H1 (cell line): ENCODE measurements at places on chromosomes 11 and 22. TPM values are rescaled to one million over a fixed set of nuclear protein-coding genes. Genes with fewer than 3 reads are reported as not detected.

- H3K4me3 ChIP-seq: no peak overlapping the region
- peaks cover 20% of the 10 kb centered on the region for H3K4me1 ChIP-seq
- peak overlapping the region; percentile 11; the same call in 1 of the 2 replicates for H3K27ac ChIP-seq
- no peak for DNase-seq
These were observed 141.0 kb downstream of the ARHGAP42 start for GRCh38 chr11:100827934-100828661.

- H3K4me1 ChIP-seq: no peaks in the 10 kb centered on the region
- H3K4me3 ChIP-seq: no peak overlapping the region
- no peak overlapping the region for H3K27ac ChIP-seq
- DNase-seq: no peak
- H3K36me3 ChIP-seq: peaks cover 43% of the 10 kb centered on the region
These were observed 11.9 kb downstream of the POLD3 start for GRCh38 chr11:74604311-74604710.

- DNase-seq: no peak
- H3K27me3 ChIP-seq: no peaks in the 10 kb centered on the region
- no peak overlapping the region for H3K4me3 ChIP-seq
- H3K36me3 ChIP-seq: no peaks in the 10 kb centered on the region
- no peak overlapping the region for H3K27ac ChIP-seq
- H3K4me1 ChIP-seq: no peaks in the 10 kb centered on the region
These were observed 687.8 kb downstream of the KCNA4 start for GRCh38 chr11:29328961-29329441.

GRCh38 chr11:19553683-19554333 is 158.8 kb upstream of the NAV2 start:
- no peaks in the 10 kb centered on the region for H3K36me3 ChIP-seq
- peak; percentile 94 for DNase-seq
- no peak overlapping the region for H3K4me3 ChIP-seq

GRCh38 chr11:129416080-129416820 is 40.6 kb downstream of the BARX2 start:
- H3K4me1 ChIP-seq: no peaks in the 10 kb centered on the region
- no peak for DNase-seq
- no peak overlapping the region for H3K27ac ChIP-seq

DNA sequence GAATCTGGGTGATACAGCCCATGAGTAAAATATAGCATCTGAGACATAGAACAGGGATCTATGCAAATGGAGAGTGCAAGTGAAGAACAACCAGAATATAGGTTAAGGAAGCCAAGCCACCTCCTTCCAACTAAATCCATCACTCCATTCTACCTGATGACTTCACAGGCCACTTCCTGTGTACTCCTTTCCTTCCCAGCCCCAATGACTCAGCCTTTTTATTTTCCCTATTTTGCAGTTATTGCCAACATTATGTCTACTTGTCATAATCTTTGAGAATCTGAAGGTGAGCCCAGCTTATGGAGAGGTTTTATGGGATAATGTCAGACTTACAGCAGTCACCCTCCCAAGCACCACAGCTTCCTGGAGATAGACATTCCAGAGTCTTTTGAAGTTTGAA is 1.4 kb upstream of the OR52M1 start:
- H3K27me3 ChIP-seq: no peaks in the 10 kb centered on the region
- no peaks in the 10 kb centered on the region for H3K4me1 ChIP-seq
- no peak overlapping the region for H3K4me3 ChIP-seq
- H3K36me3 ChIP-seq: no peaks in the 10 kb centered on the region

DNA sequence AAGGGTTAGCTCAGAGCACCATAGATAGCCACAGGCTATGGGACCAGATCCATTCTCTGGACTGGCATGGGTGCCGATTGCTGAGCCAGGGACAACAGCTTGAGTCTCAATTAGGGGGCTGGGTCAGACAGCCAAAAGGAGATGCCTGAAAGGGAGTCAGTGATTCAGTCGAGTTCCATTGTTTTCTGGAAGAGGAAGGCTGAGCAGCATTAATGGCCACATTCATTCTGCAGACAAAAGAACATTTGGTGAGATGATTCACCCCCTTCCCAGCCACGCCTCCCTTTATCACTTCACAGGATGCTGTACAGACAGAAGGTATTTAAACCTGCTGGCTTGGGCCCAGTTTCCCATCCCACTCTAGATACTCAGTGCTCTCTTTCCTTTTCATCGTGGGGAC is 131.9 kb downstream of the ADAMTS15 start:
- DNase-seq: no peak
- H3K27ac ChIP-seq: no peak overlapping the region
- peaks cover 6% of the 10 kb centered on the region; the same call in 1 of the 2 replicates for H3K4me1 ChIP-seq
- H3K36me3 ChIP-seq: no peaks in the 10 kb centered on the region

- DNase-seq: no peak
- H3K36me3 ChIP-seq: no peaks in the 10 kb centered on the region
- H3K27me3 ChIP-seq: no peaks in the 10 kb centered on the region; the same call in 1 of the 2 replicates
- peaks cover 7% of the 10 kb centered on the region; the same call in 1 of the 2 replicates for H3K4me1 ChIP-seq
These were observed 127.1 kb downstream of the SPATA19 start for GRCh38 chr11:133718238-133718637.

- H3K27ac ChIP-seq: no peak overlapping the region
- no peak for DNase-seq
- no peak overlapping the region for H3K4me3 ChIP-seq
- no peaks in the 10 kb centered on the region for H3K36me3 ChIP-seq
These were observed 73.5 kb upstream of the ZC3H12C start for GRCh38 chr11:110019675-110020074.

DNA sequence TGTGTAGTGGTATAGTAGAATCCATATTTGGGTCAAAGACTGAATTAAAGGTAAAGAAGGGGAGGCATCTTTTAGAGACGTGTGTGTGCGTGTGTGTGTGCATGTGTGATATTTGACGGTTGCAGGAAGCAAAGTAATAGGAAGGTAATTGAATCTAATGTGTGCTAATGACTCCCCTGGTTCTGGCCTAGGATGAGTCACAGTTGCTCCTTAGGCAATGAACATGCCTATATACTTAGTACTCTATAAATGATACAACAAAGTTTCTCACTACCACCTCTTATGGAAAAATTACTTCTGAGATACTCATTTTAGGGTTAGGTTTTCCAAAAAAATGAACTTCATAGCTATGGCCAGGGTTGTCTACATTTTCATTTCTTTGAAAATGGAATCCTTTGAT is 409.6 kb downstream of the GUCY1A2 start:
- no peaks in the 10 kb centered on the region for H3K36me3 ChIP-seq
- no peaks in the 10 kb centered on the region for H3K27me3 ChIP-seq
- H3K4me1 ChIP-seq: no peaks in the 10 kb centered on the region
- H3K27ac ChIP-seq: no peak overlapping the region

DNA sequence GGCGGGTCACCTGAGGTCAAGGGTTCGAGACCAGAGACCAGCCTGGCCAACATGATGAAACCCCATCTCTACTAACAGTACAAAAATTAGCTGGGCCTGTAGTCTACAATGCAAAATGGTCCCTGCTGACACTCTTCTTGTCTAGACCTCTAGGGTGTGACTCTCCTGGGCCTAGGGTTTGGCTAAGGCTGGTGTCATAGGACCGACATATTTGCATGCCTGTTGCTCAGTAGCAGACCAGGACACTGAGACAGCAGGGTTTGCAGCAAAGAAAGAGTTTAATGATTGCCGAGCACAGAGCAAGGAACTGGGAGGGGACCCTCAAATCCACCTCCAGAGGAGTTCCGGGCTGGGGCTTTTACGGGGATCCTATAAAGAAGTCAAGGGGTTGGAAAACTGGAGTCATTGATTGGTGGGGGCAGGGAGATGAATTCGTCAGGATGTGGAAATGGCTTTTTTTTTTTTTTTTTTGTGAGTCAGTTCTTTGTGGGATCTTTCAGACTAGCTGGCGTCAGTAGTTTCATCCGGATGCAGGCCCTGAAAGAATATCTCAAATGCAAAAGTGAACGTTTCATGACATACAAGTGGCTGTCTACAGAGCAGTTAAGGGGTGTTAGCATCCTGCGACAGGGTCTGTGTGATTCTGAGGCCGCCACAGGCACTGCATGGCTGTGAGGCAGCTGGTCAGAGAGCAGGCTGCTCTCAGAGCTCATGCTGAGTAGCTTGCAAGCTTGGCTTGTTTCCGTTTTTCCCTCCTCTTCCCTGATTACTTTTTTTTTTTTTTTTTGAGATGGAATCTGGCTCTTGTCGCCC is 27.2 kb upstream of the A4GALT start:
- no peak for DNase-seq
- no peaks in the 10 kb centered on the region for H3K27me3 ChIP-seq
- H3K4me3 ChIP-seq: no peak overlapping the region
- peaks cover 3% of the 10 kb centered on the region; the same call in 1 of the 2 replicates for H3K4me1 ChIP-seq
- no peaks in the 10 kb centered on the region for H3K36me3 ChIP-seq
- H3K27ac ChIP-seq: no peak overlapping the region

GRCh38 chr22:39169797-39170466 is 17.5 kb upstream of the CBX7 start:
- DNase-seq: no peak
- no peaks in the 10 kb centered on the region for H3K36me3 ChIP-seq
- H3K27me3 ChIP-seq: no peaks in the 10 kb centered on the region
- H3K4me1 ChIP-seq: peaks cover 26% of the 10 kb centered on the region

DNA sequence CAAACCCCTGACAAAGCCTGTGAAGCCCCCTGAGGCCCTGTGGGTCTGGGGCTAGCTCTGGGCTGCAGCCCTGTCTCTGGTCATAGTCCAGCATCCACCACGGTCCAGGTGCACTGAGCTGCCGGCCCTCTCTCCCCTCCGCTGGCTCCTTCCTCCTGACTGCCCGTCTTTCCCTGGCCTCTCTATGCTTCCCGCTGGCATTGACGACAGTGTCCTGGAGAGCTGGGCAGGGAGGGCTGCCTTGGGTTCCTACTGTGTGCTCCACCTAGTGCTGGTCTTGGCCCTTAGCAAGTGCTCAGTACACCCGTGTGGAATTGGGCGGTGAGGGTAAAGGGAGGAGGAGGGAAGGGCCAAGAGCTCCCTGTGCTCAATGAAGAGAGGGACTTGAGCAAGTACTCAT is 868 bp upstream of the MYEOV start:
- DNase-seq: no peak
- H3K27ac ChIP-seq: no peak overlapping the region
- H3K4me3 ChIP-seq: no peak overlapping the region
- peaks cover 2% of the 10 kb centered on the region; the same call in 1 of the 2 replicates for H3K4me1 ChIP-seq
- H3K36me3 ChIP-seq: no peaks in the 10 kb centered on the region

DNA sequence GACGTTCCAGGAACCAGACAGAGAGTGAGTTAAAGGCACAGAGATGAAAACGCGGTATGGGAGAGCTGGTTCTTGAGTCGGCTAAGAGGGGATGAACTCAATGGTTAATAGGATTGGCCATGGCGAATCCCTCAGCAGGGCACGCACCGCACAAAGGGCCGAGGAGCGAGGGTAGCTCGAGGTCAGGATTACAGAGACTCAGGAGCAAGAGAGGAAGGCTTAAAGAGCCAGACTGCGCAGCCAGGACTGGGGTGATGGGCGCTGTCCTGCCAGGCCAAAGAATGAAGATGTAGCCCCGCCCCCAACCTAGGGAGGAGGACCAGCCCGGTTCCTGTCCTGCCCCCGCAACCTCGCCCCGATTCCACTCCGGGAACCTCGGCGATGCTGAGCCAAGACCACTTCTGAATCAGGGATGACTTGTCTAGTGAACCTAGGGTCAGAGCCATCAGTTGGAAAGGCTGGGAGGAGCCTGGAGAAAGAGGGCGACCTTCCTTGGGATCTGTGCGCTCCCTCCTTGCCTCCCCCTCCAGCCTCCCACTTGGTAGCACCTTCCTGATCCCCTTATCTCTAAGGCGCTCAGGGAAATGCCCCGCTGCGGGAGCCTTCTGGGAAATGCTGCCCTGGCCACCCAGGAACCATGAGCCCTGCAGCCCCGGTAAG is at the start of gene PLEKHB1:
PLEKHB1 (plus strand) TSS at position 610 of the 660 bp plus-strand sequence; CDS start at position 638, 28 bp downstream.
- no peak within 1 kb of the TSS; the same call in 1 of the 2 replicates for H3K27ac ChIP-seq
- no peaks in the 10 kb centered on the region; the same call in 1 of the 2 replicates for H3K27me3 ChIP-seq
- no peaks in the 10 kb centered on the region for H3K36me3 ChIP-seq
- peaks cover 15% of the 10 kb centered on the region for H3K4me1 ChIP-seq

- H3K4me1 ChIP-seq: no peaks in the 10 kb centered on the region
- no peaks in the 10 kb centered on the region for H3K27me3 ChIP-seq
These were observed 141.4 kb upstream of the E2F8 start for GRCh38 chr11:19382131-19382611.

Gene PRR5L
- 7.4 and 10.1 TPM in 2 replicates for total RNA-seq

Gene MYH9
- 295 and 322 TPM in 2 replicates for total RNA-seq

Gene TRIM3
- 14.3 and 15.7 TPM in 2 replicates for total RNA-seq
